Fibroblast of lung (primary cell): ENCODE measurements at places on chromosomes 5 and 9. TPM values are rescaled to one million over a fixed set of nuclear protein-coding genes. Genes with fewer than 3 reads are reported as not detected.

The SCGB3A1 gene
- total RNA-seq, result not detected in 2 replicates

The TMEM215 gene
- not detected in 2 replicates for total RNA-seq

The LCN15 gene
- total RNA-seq, result not detected in 2 replicates

The C1QTNF3 gene
- 1.0 and 1.2 TPM in 2 replicates for total RNA-seq

The DMGDH gene
- total RNA-seq, result 7.7 and 7.9 TPM in 2 replicates

The GABRA6 gene
- not detected in 2 replicates for total RNA-seq

The RECK gene
- total RNA-seq, result 43.1 and 98.4 TPM in 2 replicates

The SURF1 gene
- 22.6 and 27.9 TPM in 2 replicates for total RNA-seq

The CCDC183 gene
- 0.99 and 1.0 TPM in 2 replicates for total RNA-seq

The RFESD gene
- total RNA-seq, result 3.1 and 4.8 TPM in 2 replicates

The SPATA31D4 gene
- not detected in 2 replicates for total RNA-seq

The F2R gene
- 164 and 265 TPM in 2 replicates for total RNA-seq
